ENCODE measurements at places on chromosomes 1 and 21.

- DNase-seq = no peak
Measured at GRCh38 chr1:2202008-2202575, 7.5 kb upstream of the FAAP20 start.

DNA sequence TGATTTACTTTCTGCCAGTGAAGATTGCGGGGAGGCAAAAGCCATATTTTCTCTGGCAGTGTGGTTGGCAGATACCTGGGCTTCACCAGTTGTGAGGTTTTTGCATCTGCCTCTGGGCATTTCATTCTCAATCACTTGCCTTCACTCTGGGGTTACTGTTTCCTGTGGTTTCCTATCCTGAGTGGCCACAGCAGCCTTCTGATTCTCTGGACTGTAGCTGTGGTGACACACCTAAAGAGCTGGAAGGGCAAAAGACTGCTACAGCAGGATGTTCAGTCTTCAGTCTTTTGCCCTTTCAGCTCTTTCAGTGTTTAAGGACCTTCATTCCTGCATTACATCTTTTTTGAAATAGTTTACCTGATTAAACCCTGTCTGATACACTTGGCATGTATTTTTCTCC, 50.5 kb upstream of the GPR52 start:
- DNase-seq = no peak

DNA sequence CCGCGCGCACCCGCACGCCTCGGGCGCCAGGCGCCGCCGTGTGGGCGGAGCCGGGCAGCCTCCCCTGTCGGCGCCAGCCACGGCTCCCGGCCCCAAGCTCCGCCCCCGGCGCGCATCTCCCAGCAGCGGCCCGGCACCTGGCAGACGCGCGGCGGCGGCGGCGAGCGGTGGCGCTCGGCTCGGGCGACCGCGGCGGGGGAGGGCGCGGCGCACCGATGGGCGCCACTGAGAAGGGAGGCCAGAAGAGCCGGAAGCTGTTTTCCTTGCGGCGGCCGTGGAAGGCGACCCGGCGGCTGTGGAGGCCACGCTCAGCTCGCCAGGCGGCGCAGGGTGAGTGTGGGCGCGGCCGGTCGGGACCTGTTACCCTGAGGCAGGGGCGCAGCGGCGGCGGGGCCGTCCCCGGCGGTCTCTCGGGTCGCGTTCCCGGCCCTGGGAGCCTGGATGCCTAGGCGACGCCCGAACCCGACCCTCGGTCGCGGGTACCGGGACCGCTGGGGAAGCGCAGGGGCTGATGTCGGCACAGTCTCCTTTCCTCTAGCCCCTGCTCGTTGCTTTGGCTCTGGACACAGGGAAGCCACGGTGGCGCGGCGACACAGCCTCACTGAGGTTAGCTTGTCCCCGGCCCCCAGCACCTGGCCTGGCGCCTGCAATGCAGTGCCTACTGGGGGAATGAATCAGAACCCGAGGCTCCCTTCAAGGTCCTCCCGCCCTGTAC, 54.9 kb upstream of the DNAJC6 start:
- peak; percentile 74 for DNase-seq

- no peak for DNase-seq
Measured at GRCh38 chr1:44412601-44413000, 7.5 kb downstream of the RNF220 start.

DNA sequence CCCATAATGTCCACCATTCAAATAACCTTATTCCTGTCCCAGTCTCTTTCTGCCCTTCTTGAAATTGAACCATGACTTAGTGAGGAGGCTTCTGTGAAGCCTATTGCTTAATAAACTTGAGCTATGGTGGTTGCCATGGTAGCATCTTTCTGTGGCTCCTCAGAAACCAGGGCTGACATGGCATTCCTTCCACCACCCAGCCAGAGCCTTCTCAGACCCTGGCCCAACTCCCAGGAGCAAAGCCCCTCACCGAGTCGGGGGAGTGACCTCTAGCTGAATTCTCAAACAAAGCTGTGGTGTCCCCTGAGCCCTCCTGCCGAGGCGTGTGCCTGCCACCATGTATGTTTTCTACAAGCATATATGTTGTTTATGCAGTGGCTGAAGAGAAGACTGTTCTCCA, 259.1 kb downstream of the CACNA1E start:
- no peak for DNase-seq

DNA sequence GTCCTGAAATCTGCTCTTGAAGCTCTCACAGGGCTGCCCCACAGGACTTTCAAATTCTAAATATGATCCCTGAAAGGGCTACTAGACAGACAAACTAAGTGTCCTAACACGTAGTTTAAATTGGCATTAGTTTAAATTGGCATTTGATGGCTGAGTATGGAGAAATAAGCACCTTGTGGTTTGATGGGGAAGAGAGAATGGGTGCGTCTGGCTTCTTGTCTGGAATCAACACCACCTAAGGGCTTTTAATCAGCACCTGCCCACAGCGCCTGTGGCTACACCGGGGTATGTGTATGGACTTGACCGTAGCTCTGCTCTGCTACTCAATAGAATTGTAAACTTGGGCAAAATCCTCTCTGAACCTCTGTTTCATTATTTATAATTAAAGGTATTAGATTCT, 5.7 kb upstream of the LAMB3 start:
- no peak for DNase-seq

- DNase-seq = no peak
Measured at GRCh38 chr1:191904991-191905390, 253.3 kb upstream of the RGS18 start.

- DNase-seq = no peak
Measured at GRCh38 chr21:29176471-29177120, 46.2 kb downstream of the MAP3K7CL start.

DNA sequence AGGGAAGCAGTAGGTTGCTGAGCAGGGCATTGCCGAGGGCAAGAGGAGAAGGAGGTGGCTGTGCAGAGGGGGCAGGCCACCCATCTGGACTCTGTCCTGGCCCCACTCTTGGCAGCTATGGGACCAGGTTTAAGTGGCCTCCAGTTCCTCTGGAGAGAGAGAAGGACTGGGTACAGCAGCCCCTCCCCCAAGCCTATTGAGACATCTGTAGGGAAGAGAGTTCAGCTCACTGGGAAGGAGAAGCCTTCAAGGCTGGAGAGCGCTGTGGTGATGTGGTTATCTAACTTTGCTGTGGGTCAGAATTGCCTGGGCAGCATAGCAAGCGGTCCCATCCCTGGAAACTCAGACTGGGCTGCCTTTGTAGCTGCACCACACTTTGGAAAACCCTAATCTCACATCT, 93.9 kb downstream of the KCNJ15 start:
- DNase-seq = no peak

- no peak for DNase-seq
Measured at GRCh38 chr1:183147735-183148134, 38.3 kb upstream of the LAMC2 start.

GRCh38 chr1:214550857-214551435, 456 bp downstream of the PTPN14 start:
- DNase-seq = no peak

- no peak for DNase-seq
Measured at GRCh38 chr21:39657091-39657689, 44.5 kb downstream of the B3GALT5 start.

GRCh38 chr1:116291024-116291423, 82.0 kb upstream of the ATP1A1 start:
- no peak for DNase-seq

DNA sequence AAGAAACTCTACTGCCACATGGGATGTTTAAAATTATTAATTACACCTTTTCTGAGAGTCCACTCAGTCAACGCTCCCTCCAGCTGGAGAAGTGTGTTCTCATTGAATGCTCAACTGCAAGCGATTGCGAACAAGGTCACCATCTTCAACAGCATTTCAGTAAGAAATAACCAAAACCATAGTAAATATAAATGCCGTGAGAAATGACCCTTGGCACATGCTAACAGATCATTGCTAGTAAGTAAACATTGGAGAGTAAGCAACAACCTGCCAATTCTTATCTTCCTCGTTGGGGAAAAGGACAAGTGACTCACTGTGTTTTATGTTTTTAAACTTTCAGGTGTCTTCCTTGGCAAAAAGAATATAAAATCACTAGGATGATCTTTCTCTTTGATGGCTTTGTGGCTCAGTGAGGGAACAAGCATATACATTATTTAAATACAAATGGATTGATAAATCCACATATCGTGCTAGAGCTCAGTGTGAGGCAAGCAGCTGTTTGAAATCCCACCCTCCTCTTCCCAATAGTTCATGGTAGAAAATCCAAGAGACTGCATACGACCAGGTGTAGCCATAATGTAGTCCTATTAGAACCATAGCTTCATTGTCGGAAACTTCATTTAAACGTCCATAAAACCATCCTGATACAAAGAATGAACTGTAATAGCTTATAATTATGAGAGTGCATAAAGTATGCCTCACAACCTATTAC, 214.6 kb downstream of the GRIK1 start:
- no peak for DNase-seq

GRCh38 chr21:42037943-42038342, 27.8 kb upstream of the ZBTB21 start:
- no peak for DNase-seq

GRCh38 chr1:65231718-65232330, 77.5 kb upstream of the DNAJC6 start:
- no peak for DNase-seq

- DNase-seq = no peak
Measured at GRCh38 chr1:99675994-99676393, 30.1 kb downstream of the PALMD start.

GRCh38 chr1:39194398-39195051, 10.0 kb upstream of the MACF1 start:
- no peak for DNase-seq

DNA sequence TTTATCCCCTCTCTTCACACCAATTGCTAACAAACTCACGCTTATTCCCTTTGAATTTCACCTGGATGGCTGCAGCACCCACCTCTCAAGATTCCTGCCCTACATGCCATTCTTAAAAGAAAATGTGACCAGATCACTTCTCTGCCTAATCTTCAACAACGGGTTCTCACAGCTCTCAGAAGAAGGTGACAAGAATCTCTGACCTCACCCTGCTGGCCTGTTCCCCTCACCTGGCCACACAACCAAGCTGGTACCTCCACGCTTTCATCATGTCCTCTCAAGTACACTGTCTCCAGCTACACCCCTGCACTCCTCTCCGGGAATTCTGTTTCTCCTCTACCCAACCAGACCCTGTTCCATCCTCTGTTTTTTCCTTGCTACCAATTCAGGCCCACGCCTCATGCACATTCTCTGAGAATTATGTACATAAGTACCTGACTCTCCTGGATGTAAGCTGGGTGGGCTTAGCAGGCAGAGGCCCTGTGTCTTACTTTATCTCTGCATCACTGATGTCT, 5.9 kb upstream of the LSS start:
- DNase-seq = no peak

GRCh38 chr1:114033961-114034360, 54.7 kb downstream of the OLFML3 start:
- DNase-seq = no peak

- no peak for DNase-seq
Measured at GRCh38 chr1:21266119-21266774, 24.0 kb downstream of the ECE1 start.

- DNase-seq = no peak
Measured at GRCh38 chr1:6235296-6235677, 477 bp downstream of the ICMT start.

- no peak for DNase-seq
Measured at GRCh38 chr1:108896146-108897145, 19.7 kb downstream of the GPSM2 start.

GRCh38 chr1:160567858-160568682, 11.2 kb downstream of the CD84 start:
- DNase-seq = peak; percentile 48

- DNase-seq = no peak
Measured at GRCh38 chr1:48023488-48023887, 26.3 kb upstream of the TRABD2B start.

DNA sequence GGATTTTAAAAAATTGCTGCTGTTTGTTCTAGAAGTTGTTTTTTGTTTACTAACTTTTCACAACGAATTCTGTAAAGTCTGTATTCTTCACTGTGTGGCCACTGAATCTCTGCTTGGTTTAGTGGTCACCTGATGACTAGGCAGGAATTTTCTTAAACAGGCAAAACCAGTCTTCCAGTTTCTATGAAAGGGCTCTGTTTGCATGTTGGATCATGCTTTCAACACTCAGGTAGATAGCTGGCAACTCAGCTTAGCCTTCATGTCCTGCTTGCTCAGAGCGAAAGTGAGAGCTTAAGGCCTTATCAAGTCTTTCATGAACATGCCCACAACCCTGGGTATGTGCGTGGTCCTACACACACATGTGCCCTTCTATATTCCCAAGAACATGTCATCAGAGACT, 52.4 kb upstream of the CCDC190 start:
- no peak for DNase-seq

DNA sequence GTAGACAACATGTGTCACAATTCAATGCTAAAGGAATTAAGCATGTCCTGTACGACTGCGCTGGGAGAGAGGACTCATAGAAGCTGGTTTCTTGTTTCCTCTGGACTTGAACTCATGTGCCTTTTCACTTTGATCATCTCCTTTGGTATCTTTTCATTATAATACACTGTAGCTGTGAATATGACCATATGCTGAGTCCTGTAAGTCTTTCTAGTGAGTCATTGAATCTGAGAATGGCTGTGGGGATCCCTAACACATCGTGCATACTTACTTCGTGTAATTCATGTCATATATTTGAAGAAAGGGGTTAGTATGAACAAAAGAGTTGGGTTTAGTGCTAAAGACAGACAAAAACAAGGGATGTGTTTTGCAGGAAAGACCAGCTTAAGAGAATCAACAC, 148.1 kb upstream of the RUNX1 start:
- no peak for DNase-seq

- no peak for DNase-seq
Measured at GRCh38 chr1:114153261-114154145, at the start of gene SYT6. TSS of gene SYT6 (minus strand) at chr1:114153869. CDS start at chr1:114153772, 97 bp downstream.

GRCh38 chr1:54795356-54795665, 5.8 kb downstream of the TTC22 start:
- DNase-seq = no peak

DNA sequence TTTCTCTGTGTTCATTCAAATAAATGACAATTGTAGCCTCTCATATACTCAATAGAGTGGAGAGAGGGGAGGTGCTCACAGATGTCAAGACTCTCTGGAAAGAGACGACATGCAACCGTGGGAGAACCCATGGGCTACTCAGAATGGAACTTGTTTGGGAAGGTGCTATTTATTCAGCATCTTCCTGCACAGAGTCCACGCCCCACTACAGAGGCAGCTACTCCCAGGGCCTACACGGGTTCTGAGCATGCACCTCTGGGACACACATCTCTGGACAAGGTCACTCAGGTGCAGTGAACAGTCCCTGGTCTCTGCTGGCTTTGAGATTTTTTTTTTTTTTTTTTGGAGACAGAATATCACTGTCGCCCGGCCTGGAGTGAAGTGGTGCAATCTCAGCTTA, 64.1 kb downstream of the NID1 start:
- DNase-seq = no peak

DNA sequence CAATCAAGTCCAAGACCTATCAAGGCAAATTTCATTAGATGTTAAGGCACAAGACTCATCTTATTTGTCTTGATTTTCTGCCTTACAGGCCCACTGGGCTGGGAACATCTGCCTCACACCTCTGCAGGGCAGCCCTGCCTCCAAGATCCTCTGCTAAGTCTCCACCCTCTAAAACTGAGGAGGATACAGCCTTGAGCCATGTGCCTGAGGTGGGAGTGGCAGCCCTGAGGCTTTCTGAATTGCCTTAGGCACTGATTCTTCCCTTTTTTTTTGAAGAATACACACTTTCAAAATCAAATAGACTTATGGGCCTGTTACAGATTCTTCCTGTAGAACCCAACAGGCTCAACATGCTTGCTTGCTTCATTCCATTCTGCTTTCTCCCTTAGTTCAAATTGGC, 544.3 kb upstream of the ADAMTS5 start:
- no peak for DNase-seq

GRCh38 chr21:46067505-46068201, 30.3 kb upstream of the COL6A2 start:
- no peak for DNase-seq

- no peak for DNase-seq
Measured at GRCh38 chr1:79304131-79304530, 297.6 kb upstream of the ADGRL4 start.
